ENCODE measurements at places on chromosomes 7 and 10.

DNA sequence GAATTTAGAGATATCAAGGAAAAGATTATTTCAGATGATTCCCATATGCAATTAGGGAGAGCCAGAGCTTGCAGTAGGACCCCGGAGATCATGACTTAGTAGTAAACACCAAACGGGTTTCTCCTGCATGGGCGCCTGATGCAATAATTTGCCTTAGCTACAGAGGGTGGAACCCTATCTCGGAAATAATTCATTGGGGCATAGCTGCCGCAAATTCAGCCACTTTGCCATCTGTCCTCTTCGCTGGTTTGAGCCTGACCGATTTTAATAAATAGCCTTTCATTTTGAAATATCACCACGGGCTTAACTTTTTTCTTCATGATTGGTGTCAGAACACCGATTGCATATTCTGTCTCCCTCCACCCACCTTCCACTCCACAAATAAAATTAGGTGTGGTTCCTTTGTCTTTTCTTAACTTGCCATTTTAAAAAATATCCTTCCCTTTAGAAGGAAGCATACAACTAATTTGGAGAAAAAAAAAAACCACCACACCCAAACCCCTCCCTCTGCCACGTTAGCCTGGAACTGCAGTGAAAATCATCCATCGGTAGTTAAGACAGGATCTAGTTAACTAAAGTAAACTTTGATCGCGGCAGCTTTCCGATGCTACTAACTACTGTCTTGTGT is 1.4 kb downstream of the GARS1 start:
- peak; percentile 5 for DNase-seq

DNA sequence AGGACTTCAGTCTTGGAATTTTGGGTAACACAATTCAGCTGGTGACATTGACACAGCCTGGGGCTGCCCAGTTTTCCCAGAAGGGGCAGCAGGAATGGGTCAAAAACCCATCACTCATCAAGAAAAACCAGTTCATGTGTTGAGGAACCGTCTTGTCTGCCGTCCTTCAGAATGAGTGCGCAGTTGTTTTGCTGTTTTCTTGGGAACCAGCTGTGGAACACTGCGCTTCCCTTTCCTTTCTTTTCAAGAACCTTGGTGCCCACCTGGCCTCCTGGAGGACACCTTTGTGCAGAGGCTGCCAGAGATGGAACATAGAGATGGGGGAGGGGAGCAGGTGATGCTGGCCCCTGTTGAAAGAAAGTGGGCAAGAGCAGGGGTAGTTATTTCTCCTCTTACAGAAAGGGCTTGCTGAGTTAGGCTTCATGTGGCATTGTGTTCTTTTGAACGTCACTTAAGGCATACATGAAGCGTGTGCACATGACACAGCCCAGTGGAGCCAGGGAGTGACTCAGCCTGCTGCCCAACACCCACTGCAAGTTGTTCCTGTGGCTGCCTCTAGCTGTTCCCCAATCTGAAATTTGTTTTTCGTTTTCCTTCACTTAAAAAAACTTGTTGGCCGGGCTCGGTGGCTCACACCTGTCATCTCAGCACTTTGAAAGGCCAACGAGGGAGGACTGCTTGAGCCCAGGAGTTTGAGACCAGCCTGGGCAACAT is 87.4 kb upstream of the TNS3 start:
- DNase-seq = no peak

- no peak for DNase-seq
Observed at GRCh38 chr10:14838582-14839304, 637 bp downstream of the HSPA14 start.

- DNase-seq = no peak
Observed at GRCh38 chr7:151607464-151607867, 87.8 kb upstream of the RHEB start.

DNA sequence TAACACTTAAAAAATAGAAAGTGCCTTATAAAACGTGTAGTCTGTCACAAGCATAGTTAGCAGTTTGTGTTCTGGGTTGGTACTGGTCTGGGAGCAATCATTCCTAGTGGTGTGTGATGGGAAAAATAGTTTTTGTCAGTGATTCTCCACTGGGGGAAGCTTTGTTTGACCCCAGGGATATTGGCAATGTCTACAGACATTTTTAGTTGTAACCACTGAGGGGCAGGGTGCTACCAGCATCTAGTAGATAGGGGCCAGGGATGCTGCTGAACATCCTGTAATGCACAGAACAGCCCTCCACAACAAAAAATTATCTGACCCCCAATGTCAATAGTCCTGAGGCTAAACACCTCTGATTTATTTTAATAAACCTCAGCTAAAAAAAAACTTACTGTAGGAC is 51.6 kb upstream of the CREB5 start:
- no peak for DNase-seq

DNA sequence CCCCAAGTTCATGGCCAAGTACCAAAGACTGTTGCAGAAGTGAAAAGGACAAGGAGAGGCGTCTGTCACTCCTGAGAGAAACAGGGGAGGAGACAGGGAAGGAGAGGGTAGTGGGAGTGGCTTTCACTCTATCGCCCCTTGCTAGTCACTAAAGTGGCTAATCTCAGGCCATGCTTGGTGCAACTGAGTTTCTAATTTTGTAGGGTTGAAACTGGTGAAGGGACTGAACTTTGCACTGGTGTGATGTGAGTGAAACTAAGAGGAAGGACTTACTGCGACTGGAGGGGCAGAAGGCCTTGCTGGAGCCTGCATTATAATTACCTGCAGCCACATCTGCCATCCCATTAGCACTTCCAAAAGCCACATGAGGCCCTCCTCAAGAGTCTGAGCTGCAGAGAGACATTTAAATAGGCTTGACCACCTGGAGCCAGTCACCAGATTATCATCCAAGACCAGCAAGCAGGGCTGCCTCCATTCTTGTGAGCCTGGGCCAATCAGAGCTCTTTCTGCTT is 107.2 kb upstream of the EEPD1 start:
- DNase-seq = no peak

DNA sequence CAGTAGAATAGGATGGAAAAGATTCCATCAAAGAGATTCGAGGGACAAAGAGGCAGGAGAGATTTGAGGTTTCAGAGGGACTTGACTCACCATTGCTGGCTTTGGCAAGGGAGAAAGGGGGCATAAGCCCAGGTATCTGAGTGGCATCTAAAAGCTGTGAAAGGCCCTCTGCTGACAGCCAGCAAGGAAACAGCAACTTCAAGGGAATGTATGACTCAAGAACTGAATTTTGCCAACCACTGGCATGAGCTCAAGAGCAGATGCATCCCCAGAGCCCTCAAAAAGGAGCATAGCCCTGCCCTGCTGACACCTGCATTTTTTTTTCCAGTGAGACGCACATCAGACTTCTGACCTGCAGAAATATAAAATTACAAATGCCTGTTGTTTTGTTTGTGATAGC is 19.6 kb upstream of the ADAM12 start:
- DNase-seq = no peak

DNA sequence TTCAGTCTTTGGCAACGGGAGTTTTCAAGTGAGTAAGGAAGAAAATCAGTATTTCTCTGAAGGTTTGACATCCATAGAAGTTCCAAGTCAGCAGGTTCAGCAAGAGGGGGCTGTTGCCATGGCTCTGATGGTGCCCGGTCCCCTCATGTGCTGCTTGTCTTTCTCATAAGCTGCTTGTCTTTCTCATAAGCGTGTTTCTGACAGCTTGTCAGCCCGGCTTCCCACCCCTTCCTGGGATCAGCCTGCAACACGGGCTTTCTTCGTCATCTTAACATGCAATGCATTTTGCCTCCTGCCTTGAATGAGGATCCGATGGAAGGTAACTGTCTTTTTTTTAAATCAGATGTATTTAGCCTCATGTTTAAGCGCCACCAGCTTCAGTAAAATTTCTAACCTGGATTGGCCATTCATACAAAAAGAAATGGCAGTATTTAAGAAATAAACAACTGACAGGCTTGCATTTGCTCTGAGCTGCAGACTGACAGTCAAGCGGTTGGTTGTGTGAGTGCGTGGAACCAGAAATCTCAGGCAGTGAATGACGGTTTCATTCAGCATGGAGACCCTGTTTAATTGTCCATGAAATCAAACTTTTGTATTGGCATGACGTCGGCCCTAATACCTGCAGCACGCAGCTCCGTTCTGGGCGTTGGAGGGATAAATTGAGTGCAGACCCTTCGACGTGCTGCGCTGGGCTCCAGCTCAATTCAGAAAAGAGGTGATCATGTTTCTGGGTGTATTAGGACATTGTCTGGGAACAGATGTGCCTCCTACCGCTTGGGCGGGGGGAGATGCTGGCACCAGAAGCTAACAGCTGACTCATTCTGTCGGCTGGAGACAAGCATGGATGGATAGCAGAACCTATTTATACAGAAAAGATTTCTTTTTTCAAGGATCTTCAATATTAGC is 454.7 kb upstream of the FOXK1 start:
- no peak for DNase-seq

- no peak for DNase-seq
Observed at GRCh38 chr10:5545011-5545410, 20.2 kb downstream of the CALML3 start.

GRCh38 chr7:157430721-157431120 is 93.9 kb downstream of the DNAJB6 start:
- no peak for DNase-seq

DNA sequence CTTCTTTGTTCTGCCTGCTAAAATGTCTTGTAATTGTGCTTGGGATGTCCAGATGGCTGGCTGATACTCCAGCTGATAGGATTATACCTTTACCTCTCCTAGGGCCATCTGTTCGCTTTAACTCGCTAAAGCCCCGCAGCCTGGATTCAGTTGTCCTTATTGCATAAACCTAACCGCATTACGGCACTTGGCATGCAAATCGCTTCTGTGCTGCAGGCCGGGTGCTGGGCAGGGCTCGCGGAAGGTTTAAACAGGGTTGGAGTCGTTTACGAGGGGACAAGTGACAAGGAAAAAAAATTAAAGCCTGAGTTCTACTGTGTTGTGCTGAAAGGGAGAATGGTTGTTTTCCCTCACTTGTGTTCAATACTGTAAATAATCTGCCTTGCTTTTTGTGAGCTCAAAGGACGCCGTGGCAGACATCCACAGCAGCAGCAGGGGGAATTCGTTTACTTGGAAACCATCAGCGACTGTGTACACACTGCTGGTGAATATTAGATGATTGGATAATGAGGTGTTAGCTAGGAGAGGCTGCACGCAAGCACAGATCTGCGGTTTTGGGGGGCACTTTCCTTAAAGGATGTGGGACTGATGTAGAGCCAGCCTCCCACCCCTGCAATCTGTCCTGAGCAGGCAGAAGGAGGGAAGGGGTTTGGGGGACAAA is 93.0 kb downstream of the EBF3 start:
- DNase-seq = no peak

DNA sequence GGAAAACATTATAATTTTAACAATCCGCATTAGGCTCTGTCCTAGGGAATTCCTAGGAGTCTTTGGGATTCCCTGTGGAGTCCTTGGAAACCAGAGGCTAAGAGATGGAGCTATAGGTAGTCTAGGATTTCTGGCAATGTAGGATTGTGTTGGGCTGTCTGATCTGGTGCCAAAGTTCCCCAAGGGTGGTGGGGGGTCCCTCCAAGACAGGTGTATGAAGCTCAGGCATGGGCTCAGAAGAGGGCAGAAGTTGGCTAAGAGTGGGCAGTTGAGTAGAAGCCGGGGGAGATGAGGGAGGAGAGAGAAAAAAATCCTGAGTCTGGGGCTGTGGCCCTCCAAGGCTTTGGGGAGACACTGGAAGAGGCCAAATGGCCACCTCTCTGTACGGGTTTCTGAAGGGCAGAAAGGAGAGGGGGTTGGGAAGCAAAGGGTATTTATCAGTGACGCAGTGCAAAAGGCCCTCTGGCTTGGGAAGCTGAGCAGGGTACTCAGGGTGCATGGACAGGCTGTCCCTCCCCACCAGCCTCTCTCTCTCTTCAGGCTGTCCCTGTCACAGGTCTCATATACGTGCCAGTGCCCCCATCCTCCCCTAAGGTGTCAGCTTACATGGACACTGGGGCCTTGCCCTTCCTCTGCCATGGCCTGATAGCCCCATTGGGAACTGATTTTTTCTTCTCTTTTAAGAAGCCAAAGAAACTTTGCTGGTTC is 929 bp downstream of the HOXA6 start:
- DNase-seq = no peak

- no peak for DNase-seq
Observed at GRCh38 chr7:794671-795329, 37.5 kb upstream of the SUN1 start.

DNA sequence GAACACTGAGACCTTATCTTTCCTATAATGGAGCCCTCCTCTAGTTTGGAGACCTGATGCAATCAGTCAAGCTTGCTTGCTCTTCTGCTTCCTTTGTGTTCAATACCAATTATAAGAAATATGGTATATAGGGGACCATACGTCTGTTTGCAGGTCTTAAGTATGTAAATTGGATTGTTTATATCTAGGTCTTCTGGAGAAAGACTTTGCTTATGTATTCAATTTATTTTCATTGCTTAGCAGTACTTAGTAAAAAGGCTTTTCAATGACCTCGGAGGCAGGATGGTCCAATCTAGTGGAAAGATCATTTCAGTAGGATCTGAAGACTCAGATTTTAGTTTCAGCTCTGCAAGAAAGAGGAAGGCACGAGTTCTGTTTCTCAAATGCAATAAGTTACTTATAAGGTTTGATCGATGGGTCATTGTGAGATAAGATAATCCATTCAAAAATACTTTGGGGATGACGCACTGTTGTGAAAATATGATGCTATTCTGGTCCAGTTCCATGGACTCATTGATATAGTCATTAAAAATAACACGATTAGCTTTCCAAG is 571.6 kb downstream of the SH2D4B start:
- DNase-seq = no peak
